ENCODE measurements at places on chromosomes 1 and 21.
A peak's percentile ranks its signal among the peaks of the same experiment; 100 is the strongest.

GRCh38 chr1:16026723-16027484 lies 5.1 kb downstream of the CLCNKA start:
- no peak for DNase-seq

DNA sequence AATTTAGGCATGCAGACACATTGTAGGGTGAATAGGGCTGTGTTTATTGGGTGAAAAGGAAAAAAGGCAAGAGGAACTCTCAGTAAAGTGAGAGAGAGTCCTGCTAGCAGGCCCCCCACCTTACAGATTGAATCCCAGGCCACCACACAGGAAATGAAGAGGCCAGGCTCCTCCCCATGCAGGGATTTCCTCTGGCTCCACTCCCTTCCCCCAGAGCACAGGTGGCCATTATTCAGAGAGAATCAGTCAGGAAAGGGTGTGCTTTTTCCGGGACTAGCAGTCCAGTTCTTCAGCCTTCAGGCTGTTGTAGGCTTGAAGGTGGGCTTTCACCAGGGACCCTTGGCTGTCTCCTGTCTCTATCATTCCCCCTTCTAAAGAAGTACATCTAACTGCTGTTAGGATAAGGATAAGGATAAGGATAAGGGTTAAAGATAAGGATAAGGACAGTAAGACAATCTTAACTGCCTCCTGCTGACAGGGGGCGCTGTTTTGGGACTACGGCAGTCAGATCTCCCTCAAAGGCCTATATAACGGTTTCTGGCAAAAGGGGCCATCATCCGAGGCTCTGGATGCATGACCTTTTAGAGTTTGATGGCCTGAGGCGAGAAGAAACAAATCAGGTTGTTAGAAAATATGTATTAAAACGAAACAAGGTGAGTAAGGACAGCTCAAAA lies 26.3 kb downstream of the ZNF648 start:
- no peak for DNase-seq

GRCh38 chr1:87151500-87152421 lies 176.9 kb upstream of the LMO4 start:
- DNase-seq, result peak; percentile 75

DNA sequence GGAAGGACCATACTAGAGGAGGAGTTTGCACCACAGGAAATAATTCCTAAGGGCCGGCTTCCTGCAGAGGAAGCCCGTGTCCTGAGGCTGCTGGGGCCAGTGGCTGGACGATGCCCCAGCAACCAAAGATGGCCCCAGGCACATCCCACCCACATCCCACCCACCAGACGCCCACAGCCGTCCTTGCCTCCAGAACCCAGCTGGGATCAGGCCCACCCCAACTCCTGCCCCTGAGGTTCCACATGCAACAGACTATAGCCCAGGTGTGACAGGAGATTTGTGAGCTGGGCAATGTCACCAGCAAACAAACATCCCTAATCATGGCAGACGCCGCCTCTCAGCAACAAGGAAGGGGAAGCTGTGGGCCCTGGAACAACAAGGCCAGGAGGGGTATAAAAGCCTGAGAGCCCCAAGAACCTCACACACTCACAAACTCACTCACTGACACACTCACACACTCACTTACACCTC lies at the start of gene KRTAP10-9:
Gene KRTAP10-9 (plus strand): TSS at position 421 of the 471 bp plus-strand sequence. CDS start 79 bp downstream, outside the sequence.
- DNase-seq, result no peak

DNA sequence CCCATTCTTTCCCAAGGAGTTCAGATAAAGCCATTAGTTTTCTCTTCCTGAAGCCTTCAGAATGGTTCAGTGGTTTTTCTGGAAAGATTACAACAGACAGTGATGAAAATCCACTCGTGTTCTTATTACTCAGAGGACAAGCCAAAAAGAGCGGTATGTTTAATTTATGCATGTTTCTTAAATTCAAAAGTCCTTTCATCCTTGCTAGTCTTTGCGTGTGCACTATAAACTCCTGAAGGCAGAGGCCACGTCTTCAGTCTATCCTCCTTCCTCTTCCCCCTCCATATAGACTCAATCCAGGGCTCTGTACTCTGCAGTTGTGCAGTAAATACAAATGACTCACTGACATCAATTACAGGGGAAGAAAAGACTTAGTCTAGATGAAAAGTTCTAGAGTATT lies 409.2 kb upstream of the PLXNA2 start:
- no peak for DNase-seq

GRCh38 chr1:81717230-81717629 lies 83.5 kb upstream of the ADGRL2 start:
- no peak for DNase-seq

Data from GM13977 (cell line).